ENCODE measurements at places on chromosomes 5 and 9.

DNA sequence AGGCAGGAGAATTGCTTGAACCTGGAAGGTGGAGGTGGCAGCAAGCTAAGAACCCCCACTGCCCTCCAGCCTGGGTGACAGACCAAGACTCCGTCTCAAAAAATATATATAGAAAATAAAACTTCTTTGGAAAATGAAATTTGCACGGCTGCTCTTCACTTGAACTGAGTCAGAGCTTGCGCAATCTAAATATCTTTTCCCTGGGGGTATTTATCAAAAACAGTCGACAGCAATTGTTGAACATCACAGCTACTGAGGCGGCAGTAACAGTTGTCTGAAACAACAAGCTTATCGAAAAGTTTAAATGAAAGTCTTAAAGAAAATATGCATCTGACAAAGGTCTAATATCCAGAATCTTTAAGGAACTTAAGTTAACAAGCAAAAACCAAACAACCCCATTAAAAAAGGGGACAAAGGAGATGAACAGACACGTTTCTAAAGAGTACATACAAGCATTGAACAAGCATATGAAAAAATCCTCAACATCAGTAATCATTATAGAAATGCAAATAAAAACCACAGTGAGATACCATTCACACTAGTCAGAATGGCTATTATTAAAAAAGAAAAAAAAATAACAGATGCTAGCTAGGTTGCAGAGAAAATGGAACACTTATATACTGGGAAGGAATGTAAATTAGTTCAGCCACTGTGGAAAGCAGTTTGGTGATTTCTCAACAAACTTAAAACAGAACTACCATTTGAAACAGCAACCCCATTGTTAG, 153.6 kb upstream of the CDH9 start:
- no peak for DNase-seq

DNA sequence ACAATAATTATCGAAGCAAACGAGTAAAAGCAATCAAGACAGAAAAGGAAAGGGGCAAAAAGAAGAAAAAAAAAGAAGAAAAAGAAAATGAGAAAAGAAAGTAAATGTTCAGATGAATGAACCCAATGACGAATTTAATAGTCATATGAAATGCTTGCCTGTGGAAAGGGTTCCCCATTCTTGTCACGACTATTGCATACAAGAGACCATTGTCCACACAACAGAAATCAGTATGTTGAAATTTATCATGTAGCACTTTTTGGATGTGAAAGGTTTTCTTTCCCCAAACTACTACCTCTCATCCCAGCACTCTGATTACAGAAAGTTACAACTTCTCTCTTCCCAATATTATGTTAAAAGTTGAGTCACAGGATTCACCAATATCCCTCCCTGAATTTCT, 162.4 kb downstream of the ZDHHC21 start:
- no peak for DNase-seq

GRCh38 chr9:73050887-73051550, 98.2 kb upstream of the ALDH1A1 start:
- DNase-seq, result peak; percentile 10

DNA sequence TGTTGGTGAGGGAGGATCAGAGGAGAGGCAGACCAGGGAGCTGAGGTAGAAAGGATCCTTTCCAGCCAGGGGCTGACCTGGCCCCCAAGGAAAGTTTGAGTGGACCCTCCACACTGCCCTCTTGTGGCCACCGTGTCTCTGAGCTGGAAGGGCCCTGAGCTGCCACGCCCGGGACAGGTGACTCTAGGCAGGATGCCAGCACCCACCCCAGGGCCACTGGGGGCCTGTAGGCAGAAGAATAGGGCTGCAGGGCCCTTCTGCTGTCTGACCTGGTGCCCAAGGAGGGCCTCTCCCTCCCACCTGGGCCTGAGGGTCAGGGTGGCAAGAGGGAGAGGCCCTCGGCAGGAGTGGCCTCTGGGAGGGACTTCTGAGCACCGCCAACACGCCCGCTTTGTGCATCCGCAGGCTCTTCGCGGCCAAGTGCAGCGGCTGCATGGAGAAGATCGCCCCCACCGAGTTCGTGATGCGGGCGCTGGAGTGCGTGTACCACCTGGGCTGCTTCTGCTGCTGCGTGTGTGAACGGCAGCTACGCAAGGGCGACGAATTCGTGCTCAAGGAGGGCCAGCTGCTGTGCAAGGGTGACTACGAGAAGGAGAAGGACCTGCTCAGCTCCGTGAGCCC, 76.8 kb downstream of the LMX1B start:
- peak; percentile 49 for DNase-seq

GRCh38 chr5:74798977-74799911, 32.2 kb downstream of the NSA2 start:
- no peak for DNase-seq

DNA sequence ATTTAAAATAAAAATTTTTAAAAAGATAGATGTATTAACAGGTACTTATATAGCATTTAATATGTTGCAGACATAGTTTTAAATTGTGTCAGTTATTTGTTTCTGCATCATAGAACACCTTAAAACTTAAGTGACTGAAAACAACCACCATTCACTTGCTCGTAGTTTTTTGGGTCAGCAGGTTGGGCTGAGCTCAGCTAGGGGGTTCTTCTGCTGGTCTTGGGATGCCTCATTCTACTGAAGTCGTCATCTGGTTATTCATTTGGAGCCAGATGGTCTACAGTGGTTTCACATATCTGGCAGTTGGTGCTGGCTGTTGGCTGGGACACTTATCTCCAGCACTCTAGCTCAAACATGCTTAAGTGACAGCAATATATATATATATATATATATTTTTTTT, 29.6 kb downstream of the PSAT1 start:
- no peak for DNase-seq

DNA sequence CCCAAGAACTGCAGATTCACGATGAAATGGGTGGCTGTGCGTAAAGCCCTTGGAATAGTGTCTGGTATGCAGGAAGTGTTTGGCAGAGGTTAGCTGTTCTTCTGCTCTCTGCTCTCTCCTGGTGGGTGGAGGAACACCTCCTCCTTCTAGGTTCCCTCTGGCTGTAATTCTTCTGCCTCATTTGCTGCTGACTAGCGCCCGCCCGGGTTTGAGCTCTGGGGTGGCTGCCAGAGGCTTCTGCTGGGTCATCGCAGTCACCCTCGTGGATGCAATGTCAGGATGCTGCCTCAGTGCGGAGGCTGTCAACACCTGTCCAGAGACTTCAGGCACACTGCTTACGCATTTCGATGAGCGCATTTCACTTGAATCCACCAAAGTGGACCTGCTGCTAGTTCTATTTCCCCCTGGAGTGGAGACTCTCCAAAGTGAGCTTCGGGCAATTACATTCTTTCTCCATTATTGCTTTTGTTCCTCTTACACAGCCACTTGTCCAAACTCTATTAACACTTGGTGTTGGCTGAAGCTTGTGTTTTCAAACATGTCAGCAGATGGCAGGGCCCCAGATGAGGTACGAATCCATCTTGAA, 11.7 kb downstream of the DOCK2 start:
- no peak for DNase-seq

DNA sequence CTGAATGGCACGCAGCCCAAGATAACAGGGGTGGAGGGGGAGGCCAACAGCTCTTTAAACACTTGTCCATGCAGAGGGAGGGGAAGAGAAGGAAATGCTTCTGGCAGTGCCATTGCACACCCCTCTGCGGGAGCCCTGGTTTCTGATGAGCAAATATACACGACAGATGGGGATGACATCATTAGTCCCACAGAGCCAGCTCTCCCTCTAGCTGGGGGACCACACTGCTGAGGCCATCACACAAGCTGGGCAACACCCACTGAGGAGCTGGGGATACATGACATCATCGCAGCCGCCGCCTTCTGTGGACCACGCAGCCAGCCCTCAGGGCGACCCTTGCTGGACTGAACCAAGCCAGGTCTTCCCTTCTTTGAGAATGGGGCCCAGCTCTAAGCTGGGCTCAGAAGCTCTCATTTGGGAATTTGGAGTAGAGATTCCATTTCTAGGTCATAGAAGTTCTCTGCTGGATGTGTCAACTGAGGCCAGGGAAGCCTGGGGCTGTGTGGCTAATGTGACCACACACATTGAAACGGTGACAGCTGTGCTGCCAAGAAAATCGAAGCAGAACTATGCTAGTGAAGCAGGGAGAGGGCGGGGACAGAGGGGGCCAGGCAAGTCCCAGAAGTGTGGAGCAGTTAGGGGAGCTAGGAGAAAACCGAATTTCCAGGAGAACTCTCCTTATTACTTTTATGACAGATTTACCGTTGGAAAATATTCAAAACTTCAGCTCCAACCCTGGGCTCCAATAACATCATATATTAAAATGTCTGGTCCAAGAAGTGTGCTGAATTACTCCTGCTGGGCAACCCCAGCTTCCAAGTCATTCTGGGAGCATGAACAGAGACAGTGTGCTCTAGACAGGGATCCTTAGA, 79.5 kb downstream of the PRRT1B start:
- peak; percentile 5 for DNase-seq

DNA sequence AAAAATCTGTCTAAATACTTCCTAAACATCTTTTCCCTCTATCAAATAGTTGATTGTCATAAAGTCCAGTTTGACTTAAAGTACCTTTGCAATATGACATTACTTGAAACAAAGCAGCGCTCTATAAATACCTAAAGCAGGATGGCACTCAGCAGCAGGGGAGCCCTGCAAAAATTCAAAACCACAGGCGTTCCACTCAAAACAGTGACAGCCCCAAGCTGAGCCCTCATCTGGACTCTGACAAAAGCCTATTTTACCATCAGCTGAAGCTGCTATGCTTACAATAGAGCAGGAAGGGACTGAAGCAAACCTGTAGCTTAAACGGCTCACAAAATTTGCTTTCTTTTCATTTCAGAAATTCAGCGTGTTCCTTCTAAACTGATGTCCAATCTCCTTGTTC, 11.5 kb downstream of the GABRA6 start:
- no peak for DNase-seq

DNA sequence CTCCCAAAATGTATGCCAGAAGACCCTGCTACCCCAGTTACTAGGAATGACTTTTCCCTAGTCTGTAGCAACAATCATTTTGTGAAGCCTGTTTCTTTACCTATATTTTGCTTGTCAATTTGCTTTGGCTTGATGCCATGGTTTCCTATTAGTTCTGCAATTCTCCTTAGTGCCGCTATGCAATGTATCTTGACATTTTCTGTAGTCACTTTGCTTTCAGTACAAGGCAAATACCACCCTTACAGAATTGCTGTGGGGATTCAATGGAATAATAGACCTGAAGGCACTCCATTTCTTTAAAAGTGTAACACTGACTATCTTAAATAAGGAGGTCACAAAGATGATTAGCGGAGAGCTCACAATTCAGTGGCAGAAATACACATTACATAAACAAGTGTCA, 291.1 kb downstream of the NR2F1-AS1 start:
- DNase-seq, result no peak

DNA sequence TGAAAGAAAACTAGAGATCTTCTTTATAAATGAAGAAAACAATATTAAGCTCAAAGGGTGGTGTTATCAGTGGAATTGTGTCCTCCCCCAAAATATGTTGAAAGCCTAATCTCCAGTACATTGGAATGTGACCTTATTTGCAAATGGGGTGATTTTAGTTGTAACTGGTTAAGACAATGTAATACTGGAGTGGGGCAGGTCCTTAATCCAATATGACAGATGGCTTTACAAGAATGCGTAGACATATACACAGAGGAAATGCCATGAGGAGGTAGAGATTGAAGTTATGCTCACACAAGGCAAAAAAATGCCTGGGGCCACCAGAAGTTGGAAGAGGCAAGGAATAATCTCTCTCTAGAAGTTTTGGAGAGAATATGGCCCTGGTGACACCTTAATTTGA, 13.7 kb upstream of the TRIM32 start:
- no peak for DNase-seq

DNA sequence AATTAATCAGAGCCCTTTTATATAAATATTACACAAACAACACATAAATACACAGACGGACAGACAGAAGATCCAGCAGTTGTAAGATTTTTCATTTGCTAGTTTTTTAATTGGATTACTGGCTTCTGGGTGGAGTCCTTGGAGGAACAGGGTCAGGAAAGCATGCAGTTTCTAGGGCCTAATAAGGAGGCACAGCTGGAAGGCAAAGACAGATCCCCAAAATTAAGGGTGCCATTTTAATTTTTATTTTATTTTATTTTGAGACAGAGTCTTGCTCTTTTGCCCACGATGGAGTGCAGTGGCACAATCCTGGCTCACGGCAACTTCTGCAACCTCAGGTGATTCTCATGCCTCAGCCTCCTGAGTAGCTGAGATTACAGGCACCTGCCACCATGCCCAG, 49.5 kb downstream of the PTGS1 start:
- no peak for DNase-seq

DNA sequence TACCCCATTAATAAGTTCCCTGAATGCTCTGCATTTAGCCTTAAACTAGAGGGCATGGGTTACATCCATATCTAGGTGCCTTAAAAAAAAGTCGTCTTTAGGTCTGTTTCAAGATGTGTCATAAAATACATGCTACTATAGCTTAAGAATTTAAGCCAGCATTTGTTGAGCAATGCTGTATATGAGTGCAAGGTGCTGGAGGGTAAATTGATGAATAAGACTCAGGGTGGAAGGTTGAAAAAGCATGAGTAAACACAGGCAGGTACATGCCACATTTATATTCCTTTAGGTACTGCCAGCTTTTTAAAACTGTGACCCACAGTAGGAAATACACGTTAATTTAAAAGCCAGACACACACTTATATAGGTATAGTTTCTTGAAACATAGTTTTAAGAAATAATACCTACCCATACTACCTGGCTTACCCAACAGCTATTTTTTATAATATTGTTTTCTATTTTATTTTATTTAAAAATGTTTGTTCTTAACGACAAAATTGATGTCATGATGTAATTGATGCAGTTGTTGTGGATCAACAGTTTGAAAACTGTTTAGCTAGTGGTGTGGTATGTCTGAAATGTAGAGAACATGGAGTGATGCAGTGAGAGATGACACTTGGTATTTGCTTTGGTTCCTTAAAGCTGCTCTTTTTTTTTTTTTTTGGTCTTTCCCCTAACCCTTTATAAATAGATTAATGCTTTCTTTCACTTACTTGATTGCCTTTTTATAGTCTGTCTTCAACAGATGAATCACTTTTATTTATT, 3.9 kb downstream of the HMGCR start:
- no peak for DNase-seq

- DNase-seq, result no peak
These were observed 421.7 kb downstream of the SPATA31D1 start for GRCh38 chr9:82410306-82410705.

- peak; percentile 81 for DNase-seq
These were observed 55.8 kb downstream of the ASS1 start for GRCh38 chr9:130500340-130501180.

DNA sequence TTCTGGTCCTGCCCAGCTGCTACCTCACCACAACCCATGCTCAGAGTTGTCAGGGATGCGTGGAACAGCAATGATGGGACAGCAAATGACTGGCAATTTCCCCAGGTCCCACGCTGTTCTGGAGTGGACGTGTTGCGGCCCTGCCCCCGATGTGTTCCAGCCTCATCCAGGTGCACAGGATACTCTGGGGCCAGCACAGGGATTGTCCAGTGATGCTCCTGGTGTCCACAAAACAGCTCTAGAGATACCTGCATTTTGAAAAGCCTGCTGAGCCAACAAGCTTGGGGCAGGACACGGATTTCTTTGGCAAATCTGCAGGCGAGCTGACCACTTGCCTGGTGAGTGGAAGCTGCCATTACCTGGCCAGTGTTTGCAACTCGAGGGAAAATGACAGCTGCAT, 88.7 kb downstream of the ANKRD33B start:
- no peak for DNase-seq

- DNase-seq, result no peak
These were observed 20.7 kb downstream of the BRD3OS start for GRCh38 chr9:134045841-134046544.

Data from NCI-H774 (cell line).